ENCODE measurements at places on chromosomes 3 and 15. TPM values are rescaled to one million over a fixed set of nuclear protein-coding genes. Genes with fewer than 3 reads are reported as not detected.

SSR3 gene
- 81.0 TPM for total RNA-seq

SCAMP5 gene
- 3.2 TPM for total RNA-seq

PRTG gene
- 3.2 TPM for total RNA-seq

PRKCI gene
- 36.9 TPM for total RNA-seq

ARHGEF26 gene
- 16.0 TPM for total RNA-seq

SLC2A2 gene
- not detected for total RNA-seq

EFHB gene
- total RNA-seq: 0.44 TPM

PCOLCE2 gene
- 197 TPM for total RNA-seq

WDR53 gene
- total RNA-seq: 3.3 TPM

FGF12 gene
- total RNA-seq: 3.1 TPM

ZNF80 gene
- 0.24 TPM for total RNA-seq

C3orf52 gene
- 39.1 TPM for total RNA-seq

C2CD4A gene
- total RNA-seq: not detected

GRCh38 chr3:161644891-161645635 is 148.5 kb downstream of the OTOL1 start:
- no peak for DNase-seq

DNA sequence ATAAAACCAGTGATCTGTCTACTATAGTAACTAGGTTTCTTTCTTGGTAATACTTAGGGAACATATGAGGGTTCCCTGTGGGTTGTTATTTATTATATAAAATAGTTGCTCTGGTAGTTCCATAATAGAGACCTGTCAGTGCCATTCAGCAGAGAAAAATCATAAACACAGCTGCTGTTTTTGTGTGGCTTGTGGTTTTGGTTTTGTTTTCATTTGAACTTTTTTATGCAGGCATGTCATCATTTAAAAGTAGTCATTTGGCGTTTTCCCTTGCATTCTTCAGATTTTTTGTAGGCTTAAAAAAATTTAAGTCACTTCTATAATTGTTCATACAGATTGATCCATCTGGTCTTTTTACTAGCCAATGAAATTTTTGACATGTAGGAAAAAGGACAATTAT is 47.9 kb downstream of the PIK3CA start:
- DNase-seq: no peak

GRCh38 chr3:3531476-3531875 is 267.8 kb upstream of the LRRN1 start:
- DNase-seq: no peak

DNA sequence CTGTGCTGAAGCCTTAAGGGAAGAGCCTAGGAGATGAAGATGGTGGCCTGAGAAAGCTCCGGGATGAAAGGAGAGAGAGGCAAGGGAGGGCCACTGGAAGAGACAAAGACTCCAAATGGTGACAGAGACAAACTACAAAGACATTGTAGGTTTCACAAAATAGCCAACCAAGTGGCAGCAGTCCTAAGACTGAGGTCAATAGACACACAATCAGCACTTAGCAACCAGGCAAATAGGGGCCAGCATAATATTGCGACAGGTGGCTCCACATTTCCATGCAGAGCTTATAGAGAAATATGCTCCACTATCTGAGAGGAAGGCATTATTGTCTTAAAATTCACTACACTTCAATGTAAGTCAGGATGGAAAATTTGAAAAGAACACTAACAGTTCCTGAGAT is 22.1 kb upstream of the MYO5C start:
- no peak for DNase-seq

DNA sequence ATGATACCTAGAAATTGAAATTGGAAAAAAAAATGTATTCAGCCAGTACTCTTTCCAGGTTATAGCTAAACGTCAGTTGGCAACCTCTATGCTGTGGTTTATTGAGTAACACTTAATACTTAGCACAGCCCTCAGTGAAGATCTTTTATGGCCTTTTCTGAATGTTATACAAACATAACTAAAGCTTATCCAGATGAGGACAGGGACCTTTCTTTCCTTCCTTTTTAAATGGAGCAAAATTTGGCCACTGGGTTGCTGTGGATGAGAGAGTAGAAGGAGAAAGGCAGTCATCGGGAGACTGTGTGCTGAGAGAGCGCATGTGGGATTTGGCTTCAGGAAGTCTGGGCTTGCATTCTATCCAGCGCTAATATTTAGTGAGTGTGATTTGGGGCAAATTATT is 36.1 kb downstream of the IGF1R start:
- no peak for DNase-seq

GRCh38 chr15:84988909-84989644 is 7.4 kb downstream of the PDE8A start:
- DNase-seq: no peak

GRCh38 chr3:102053375-102053989 is 204.2 kb downstream of the NFKBIZ start:
- DNase-seq: no peak

DNA sequence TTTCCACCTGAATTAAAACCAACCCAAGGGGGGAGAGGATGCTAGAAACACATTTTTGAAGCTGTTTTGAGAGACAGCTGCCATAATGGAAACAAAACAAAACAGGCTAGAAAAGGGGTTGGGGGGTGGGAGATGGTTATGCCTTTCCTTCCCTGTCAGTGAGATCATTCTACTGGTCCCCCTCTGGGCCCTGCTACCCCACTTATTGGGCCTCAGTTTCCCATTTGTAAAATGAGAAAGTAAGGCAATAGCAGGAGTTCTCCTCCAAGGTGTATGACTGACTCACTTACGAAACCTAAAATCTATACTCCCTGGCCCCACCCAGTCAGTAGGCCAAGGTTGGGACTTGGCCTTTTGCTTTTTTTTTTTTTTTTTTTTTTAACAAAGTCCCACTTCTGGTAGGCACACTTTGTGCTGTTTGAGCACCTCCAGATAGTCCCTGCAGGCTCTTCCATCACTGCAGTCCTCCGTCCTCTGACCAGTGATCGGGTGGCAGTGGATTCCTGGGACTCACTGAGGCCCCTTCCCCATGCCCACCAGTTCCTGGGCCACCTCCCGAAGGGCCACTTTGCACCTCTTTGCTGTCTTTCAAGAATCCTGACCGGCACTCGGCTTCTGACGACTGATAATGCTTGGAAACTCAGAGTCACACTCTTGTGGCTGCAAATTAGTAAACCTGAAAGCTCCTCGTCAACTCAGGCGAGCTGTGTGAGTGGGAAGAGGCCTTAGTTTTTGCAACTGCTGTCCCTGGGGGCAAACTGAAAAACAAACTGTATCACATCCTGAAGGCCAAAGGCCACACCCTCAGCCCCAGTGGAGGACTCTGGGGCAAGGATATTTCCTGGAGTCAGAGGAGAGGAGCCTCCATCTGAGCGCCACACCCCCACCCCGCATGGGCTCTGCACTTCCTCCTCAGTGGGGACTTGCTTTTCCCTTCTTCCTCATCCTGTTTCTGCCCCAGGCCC is 6.7 kb upstream of the PSTPIP1 start:
- no peak for DNase-seq

GRCh38 chr3:38655708-38656300 is 6.3 kb upstream of the SCN5A start:
- DNase-seq: no peak

GRCh38 chr3:126009181-126009580 is 40.2 kb downstream of the ROPN1B start:
- DNase-seq: no peak

DNA sequence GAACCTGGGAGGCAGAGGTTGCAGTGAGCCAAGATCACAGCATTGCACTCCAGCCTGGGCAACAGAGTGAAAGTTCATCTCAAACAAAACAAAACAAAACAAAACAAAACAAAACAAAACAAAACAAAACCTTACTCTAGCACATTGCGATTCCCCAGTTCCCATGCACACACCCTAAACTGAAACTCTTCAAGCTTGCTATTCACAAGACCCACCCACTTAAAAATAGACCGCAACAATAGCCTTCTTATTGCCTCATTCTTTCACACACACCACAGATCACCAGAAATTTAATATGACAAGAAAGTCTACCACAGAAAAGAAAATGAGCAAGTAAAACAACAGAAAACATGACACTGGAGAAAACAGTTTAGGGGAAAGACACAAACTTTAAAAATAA is 598.4 kb downstream of the FHIT start:
- DNase-seq: no peak

DNA sequence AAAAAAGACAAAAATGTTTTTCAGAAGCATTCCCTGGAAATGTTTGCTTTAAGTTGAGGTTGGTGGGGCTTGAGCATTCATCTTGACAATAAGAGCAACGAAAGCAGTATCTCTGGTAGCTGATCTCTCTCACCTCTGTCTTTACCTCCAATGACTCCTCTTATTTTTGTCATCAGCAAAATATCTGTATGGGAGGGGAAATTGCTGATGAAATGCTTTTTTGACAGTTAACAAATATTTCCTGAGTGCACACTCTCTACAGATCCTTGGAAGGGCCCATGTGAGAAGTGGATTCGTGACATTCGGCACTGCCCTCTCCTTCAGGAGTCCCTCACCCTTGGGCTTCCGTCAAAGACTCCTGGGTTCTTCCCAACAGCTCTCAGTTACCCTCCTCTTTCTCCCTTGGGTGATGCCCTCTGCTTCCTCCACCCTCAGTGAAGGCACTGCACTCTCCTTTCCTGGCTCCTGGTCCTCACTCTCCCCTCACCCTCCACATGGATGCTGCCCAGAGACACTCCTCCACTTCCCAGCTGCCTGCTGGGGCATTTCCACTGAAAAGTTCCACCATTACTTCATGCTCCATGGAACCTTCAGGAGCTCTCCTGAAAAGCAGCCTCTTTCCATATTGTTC is 2.9 kb upstream of the CGNL1 start:
- DNase-seq: no peak

DNA sequence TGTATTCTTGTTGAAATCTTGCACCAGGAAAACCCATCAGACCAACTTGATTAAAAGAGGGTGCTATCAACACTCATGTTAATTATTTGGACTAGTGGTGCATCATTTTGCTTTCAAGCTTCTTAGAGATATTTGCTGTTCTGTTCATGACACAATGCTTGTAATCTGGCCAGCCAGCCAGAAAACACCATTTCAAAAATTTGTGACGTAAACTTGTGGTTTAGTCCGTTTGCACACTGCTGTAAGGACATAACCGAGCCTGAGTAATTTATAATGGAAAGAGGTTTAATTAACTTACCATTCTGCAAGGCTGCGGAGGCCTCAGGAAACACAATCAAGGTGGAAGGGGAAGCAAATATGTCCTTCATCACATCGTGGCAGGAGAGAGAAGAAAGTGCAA is 374.3 kb upstream of the TGFBR2 start:
- DNase-seq: no peak

DNA sequence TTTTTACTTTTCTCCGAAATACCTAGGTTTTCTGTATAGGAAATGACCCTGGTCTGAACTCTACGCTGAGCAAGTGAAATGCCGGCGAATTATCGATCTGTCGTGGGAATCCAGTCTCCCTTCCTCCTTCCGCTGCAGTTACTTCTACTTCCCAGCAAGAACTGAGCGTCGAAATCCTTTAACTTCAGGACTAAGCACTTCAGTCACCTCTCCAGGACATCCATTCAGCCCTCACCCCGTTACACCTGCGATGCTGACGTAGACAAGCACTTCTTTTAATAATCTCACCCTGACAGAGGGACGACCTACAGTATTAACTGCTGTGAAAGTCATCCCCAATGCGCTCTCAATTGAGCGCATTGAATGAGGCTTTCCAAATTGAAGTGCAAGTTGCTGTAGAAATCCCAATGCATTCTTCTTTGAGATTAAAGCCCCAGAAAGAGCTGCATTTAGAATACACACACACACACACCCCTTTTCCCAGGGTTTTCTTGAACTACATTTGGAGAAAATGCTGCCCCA is 1.3 kb downstream of the TOP2B start:
- no peak for DNase-seq

DNA sequence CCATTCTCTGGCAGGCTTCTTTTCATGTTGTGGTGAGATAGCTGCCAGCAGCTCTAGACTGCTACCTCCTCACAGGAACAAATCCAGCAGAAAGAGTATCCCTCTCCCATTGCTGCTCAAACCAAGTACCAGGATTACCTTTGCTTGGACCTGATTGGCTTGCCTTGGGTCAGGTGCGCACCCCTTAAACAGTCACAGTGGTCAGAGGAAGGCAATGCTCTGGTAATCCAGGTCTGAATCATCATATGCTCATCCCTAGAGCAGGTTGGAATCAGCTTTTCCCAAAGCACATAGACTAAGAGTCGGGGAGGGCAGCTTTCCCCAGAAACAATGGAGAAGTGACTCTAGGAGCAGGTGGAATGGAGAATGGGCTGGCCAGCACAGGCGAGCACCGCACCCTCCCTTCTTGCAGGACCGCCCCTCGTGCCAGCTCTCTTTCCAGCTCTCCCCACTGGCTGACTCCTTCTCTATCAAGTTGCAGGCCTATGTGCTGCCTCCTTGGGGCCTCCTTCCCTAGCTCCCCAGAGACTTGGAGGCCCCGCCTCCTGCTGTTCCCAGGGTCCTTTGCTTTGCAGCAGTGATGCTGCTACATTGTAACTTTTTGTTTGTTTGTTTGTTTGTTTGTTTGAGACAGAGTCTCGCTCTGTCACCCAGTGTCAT is 29.9 kb upstream of the ADPGK start:
- DNase-seq: no peak

- no peak for DNase-seq
Measured at GRCh38 chr3:132606085-132606484, 9.0 kb downstream of the ACKR4 start.

GRCh38 chr3:123459862-123460261 is 11.0 kb upstream of the ADCY5 start:
- DNase-seq: no peak

GRCh38 chr3:27452368-27453090 is 31.7 kb downstream of the SLC4A7 start:
- DNase-seq: no peak

- DNase-seq: no peak
Measured at GRCh38 chr3:25558121-25558520, 106.6 kb downstream of the TOP2B start.

DNA sequence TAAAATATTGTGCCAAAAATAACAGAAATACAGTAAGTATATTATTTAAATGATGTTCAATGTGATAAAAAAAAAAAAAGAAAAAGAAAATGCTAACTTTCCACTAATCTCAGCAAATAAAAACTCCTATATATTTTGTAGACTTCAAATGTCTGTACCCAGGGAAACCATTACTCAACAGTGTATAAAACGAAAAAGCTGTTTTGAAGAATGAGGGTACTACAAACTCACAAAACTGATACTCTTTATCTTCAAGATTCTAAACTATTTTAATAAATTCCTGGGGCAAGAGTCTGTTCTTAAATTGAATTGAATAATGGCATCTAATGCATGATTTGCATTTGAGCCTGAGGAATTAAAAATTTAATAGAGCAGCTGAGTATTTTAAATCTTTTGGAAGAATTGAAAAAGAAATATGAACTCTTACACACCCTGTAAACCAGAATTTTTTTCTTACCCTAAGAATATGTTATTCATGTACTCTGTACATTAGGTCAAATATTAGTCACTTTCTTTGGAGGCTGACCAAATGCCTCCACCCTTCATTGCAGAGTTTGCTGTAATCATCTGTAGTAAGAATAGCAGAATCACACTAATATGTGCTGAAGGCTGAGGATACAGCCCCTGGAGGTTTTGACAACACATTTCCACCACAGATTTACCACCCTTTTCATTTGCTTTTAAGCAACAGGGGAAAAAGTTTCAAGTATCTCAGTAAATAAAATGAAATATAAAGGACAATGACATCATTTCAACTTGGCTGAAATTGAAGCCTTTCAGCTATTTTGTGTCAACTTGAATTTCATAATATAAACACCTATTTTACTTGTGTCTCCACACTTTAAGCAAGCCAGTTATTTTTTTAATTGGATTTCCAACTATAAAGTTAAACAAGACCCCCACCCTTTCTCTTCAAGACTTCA is 79.7 kb downstream of the FBN1 start:
- no peak for DNase-seq

GRCh38 chr3:46087871-46088270 is 60.6 kb upstream of the XCR1 start:
- DNase-seq: no peak
